Stomach (tissue), 19 donors: ENCODE measurements at places on chromosomes 16 and 17. TPM values are rescaled to one million over a fixed set of nuclear protein-coding genes. Genes with fewer than 3 reads are reported as not detected.

The TMIGD1 gene
- not detected for total RNA-seq

The CCL23 gene
- total RNA-seq, result not detected

- no peaks in the 10 kb centered on the region for H3K4me1 ChIP-seq
- no peaks in the 10 kb centered on the region for H3K27me3 ChIP-seq
- H3K4me3 ChIP-seq, result no peak overlapping the region
- peak; percentile 57 for DNase-seq
- no peak overlapping the region for H3K27ac ChIP-seq
Measured at GRCh38 chr17:11330826-11331225, 89.8 kb downstream of the SHISA6 start.

GRCh38 chr16:30368122-30368791 is 2.0 kb downstream of the TBC1D10B start:
- H3K4me3 ChIP-seq, result peak overlapping the region; percentile 98
- peak overlapping the region; percentile 84 for H3K27ac ChIP-seq
- no peaks in the 10 kb centered on the region for H3K27me3 ChIP-seq
- H3K36me3 ChIP-seq, result peaks cover 36% of the 10 kb centered on the region
